ENCODE measurements at places on chromosomes 13 and 19.
A peak's percentile ranks its signal among the peaks of the same experiment; 100 is the strongest.

- DNase-seq, result no peak
Measured at GRCh38 chr19:49662011-49662410, 3.6 kb downstream of the IRF3 start.

DNA sequence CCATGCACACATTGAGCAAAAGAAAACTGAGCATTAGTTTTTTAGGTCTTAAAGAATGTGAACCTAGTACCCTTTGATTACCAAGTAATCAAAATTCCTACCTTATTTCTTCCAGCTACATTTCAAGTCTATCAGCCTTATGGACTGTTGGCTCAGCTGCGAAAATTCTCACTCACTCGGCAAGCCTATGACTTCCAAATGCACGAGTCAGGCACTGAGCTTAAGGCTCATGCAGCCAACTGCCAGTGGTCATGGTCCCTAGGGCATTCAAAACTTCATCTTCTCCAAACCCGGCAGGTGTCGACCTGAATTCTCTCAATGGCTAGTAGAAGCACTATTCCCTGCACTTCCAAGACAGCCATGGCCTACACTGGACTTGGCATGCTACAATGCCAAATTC lies 41.2 kb downstream of the RUBCNL start:
- no peak for DNase-seq

DNA sequence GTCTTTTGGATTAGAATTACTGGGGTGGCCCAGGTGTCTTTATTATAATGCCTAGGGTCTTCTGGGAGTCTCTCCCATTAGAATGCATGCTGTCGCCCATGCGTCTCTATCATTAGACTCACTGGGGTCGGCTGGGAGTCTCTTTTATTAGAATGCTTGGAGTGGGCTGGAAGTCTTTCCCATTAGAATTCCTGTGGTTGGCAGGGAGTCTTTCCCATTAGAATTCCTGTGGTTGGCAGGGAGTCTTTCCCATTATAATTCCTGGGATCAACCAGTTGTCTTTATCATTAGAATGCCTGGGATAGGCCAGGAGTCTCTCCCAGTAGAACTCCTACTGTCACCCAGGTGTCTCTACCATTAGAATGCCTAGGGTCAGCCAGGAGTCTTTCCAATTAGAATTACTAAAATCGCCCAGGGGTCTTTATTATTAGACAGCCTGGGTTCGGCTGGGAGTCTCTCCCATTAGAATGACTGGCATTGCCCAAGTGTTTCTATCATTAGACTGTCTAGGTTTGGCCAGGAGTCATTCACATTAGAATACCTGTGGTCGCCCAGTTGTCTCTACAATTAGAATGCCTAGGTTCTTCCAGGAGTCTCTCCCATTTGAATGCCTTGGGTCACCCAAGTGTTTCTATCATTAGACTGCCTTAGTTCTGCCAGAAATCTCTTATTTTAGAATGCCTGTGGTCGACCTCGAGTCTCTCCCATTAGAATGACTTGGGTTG lies 1558.5 kb downstream of the UQCRFS1 start:
- no peak for DNase-seq

DNA sequence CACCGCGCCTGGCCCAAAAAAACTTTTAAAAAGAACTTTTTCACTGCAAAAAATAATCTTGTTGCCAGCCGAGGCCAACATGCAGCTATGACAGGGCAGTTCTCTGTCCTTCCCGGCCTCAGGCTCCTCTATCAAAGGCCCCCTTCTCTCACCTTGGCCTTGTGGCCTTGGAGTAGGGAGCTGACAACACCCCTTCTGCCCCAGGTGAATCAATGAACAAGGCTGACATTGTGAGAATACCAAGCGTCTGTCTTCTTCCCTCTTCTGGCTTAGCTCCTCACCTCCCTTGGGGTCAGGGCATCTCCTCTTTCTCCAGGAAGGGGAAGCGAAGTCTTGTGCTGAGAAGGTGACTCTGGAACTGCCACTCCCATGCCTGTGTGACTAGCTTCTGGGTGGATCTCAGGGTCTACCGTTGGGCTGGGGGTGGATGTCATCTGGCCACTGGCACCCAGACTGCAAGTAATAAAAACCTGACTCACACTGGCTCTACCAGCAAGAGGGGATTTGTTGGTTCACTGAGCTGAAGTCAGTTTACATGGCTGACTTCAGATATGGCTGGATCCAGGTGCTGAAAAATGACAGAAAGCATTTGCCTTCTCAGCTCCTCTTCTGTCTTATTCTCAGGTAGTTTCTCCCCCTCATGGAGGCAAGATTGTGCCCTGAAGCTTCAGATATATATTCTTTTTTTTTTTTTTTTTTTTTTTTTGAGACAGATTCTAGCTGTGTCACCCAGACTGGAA lies 6.3 kb downstream of the C19orf38 start:
- DNase-seq, result no peak

GRCh38 chr19:15248106-15248505 lies 15.9 kb upstream of the EPHX3 start:
- no peak for DNase-seq

GRCh38 chr13:52348983-52349780 lies 56.8 kb downstream of the THSD1 start:
- DNase-seq, result peak; percentile 86

GRCh38 chr13:39822437-39822836 lies 167.0 kb downstream of the COG6 start:
- DNase-seq, result no peak

DNA sequence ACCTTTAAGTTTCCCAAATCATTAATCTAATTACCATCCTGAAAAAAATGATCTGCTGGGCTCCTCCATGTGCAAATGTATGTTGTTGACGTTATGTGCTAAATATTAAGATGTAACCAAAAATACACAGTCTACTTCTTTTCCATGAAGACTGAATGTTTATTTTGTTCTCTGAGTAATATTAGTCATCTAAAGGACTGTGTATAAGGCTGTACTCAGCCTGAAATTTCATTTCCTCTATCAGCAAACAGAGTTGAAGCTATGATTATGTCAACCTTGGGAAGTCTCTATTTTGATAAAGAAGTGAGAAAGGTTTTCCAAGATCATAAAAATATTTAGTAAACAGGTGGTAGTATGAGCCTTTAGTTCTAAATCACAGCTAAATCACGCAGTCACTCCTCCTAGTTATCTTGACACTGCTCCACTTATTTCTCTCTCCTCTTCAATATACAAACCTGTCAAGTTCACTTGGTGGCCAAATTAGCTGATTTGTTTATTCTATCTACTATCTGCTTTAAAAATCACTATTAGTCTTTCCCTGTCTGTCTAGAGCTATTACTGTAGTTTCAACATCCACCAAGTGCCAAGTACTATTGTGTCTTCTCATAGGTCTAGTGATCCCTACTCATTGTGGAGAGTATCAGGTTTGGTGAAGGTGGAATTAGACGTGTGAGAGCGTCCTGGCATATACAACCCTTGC lies 211.7 kb upstream of the STARD13 start:
- DNase-seq, result no peak

DNA sequence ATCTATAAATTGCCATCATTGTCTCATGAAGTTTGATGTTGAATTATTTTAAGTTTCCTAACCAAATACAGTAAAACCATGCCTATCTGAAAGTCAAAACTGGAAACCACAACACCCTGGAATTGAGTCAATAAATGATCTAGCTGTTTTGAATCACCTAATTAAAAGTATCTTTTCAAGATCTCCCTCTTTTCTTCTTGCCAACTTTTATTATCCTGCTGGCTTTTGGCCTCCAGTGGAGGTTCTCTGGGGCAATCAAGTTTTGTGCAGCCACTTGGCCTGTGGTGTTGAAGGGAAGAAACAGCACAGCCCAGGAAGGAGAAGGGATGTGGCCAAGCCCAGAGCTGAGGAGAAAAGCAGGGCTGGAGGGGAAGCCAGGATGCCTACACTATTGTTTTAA lies 255.4 kb downstream of the COG6 start:
- DNase-seq, result no peak

GRCh38 chr19:57841122-57841763 lies 8.4 kb upstream of the ZNF587 start:
- no peak for DNase-seq

DNA sequence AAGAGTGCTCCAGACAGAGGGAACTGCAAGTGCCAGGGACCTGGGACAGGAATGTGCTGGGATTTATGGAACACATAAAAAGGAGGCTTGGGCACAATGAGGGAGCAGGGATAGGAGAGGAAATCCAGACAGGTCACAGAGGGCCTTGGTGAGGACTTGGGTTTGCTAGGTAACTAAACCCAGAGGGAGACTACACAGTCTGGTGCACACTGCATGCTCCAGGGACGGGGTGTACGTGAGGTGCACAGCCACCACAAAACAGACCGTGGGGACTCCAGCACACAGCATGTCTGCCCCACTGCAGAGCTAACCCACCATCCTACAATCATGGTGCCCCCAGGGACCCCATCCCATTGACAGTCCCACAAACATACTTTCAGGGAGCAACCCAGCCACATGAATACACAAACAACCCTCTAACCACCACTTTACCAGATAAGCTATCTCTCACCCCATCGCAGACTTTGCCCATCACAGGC lies 5.5 kb upstream of the ZFP36 start:
- peak; percentile 30 for DNase-seq

DNA sequence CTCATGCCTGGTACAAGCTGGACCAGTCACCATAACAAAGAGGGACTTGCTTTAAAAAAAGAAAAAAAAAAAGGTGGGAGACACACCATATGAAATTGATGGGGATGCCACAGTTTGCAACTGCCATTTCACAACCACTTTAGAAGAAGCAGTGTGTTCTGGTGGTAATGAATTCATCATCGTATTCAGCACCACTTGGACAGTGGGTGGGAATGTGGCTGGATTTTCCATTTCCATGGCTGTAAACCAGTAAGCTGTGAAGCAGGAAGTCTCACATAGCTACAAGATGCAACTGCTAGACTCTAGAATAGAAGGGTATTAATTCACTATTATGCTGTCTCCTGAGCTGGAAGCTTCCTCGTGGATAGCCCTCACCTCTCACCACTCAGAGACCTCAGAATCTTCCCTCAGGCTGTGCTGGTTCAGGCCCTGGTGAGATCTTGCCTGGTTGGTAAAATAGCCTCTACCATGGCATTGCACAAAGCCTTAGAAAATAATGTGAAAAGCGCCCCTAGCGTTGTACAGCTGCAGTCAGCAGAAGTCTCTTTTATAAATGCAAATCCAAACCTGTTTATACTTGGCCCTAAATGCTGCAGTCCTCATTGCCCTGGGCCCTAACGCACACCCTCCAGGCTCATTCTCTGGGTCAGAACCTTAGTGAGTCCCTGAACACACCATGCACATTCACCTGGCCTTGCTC lies 150.7 kb downstream of the KCTD15 start:
- no peak for DNase-seq

GRCh38 chr13:60402022-60402421 lies 5.0 kb downstream of the TDRD3 start:
- peak; percentile 58 for DNase-seq

DNA sequence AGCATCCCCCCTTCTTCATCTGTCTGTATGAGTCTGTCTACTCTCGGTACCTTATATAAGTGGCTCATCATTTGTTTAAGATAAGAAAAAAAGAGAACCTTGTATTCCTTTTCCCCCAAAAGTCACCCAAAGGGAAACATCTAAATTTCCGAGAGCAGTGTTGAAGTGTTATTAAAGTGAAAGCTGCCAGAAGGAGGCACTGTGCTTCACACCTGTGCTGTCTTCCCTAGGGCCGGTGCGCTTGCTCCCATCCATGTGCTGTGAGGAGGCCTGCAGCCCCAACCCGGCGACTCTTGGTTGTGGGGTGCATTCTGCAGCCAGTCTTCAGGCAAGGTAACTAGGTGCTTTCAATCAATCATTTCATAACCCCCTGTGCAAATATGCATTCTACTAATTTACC lies 97.5 kb downstream of the TNFRSF19 start:
- no peak for DNase-seq

- no peak for DNase-seq
Measured at GRCh38 chr19:41753159-41753558, 2.2 kb upstream of the CEACAM6 start.

- DNase-seq, result no peak
Measured at GRCh38 chr19:11288349-11288748, 7.6 kb upstream of the TSPAN16 start.

DNA sequence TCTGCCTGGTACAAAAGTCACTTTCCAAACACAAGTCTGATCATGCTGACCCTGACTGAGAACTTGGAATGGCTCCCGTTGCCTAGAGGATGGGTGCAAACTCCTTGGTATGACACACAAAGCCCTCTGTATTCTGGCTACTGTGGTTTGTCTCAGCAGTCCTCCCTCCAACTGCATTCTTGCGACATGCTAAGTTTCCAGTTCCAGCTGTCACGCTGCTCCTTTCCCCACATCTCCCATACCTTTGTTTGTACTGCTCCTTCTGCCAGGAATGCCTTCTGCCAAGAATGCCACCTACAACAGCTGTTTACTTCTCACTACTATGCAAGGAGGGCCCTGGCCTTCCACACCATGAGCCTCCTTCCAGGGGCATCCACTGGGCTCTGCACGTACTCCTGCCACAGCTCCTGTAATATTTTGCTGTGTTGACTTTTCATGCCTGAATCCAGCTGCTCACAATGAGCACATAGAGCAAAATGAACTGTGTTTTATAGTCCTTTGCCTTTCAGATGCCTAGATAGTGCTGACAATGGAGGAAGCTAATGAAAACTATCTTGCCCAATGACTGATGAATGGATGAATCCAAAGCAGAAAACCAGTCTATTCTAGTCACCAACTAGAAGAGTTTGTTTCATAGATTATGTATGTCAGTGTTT lies 543.7 kb downstream of the EFNB2 start:
- peak; percentile 66 for DNase-seq

DNA sequence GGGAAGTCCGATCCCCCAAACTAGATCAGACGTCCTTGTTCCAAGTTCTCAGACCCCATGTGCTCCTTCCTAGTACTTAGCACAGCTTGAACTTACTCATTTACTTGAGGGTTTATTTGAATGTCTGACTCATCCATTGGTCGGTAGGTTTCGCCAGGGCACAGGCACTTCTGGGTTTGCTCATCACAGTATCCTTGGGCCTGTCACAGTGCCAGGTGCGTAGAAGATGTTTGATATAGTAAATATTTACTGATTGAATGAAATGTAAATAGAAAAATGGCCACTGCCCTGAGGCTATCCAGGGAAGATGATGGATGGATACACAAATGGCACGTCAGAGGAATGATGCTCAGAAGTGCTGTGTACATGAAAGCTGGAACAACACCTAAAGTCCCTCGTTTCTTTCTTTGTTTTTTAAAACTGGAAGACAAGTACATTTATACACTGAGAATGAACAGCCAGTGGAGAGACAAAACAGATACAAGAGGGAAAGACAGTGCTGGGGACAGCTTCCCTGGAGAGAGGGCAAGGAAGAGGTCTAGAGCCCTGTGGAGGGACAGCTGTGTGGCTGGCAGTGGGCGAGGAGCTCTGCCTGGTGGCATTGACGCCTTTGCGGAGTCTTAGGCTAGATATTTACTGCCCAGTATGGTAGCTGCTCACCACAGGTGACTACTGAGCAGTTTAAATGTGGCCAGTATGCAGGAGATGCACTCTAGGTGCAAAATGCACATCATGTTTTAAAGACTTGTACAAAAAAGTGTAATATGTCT lies 31.2 kb upstream of the KL start:
- DNase-seq, result peak; percentile 96

GRCh38 chr13:63517371-63517770 lies 2101.7 kb upstream of the PCDH20 start:
- DNase-seq, result no peak

DNA sequence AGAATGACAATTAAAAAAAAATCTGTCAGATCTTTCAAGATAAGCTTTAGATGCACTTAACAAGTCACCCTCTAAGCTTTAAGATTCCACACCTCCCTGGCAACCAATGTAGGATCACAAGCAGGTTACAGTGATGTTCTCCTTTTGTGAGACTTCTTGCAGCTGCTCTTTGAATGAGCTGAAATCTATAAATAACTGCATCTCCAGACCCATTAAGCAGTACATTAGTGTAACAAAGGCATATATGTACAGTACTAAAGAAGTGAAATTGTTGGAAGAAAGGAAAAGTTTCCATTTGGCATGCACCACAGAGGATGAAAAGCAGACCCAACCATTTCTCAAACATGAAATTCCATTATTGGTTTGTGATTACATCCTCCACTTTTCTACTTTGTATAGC lies 364.7 kb downstream of the ENOX1 start:
- DNase-seq, result no peak

All from PC-9 (cell line).